Stimulated activated CD8-positive, alpha-beta memory T cell treated with anti-CD3 and anti-CD28 coated beads, Interleukin-4, amount 100 ng/mL, for 1 hour (primary cell): ENCODE measurements at places on chromosomes 2 and 18.

GRCh38 chr2:26243470-26244308, 743 bp downstream of the HADHA start:
- no peak for DNase-seq

DNA sequence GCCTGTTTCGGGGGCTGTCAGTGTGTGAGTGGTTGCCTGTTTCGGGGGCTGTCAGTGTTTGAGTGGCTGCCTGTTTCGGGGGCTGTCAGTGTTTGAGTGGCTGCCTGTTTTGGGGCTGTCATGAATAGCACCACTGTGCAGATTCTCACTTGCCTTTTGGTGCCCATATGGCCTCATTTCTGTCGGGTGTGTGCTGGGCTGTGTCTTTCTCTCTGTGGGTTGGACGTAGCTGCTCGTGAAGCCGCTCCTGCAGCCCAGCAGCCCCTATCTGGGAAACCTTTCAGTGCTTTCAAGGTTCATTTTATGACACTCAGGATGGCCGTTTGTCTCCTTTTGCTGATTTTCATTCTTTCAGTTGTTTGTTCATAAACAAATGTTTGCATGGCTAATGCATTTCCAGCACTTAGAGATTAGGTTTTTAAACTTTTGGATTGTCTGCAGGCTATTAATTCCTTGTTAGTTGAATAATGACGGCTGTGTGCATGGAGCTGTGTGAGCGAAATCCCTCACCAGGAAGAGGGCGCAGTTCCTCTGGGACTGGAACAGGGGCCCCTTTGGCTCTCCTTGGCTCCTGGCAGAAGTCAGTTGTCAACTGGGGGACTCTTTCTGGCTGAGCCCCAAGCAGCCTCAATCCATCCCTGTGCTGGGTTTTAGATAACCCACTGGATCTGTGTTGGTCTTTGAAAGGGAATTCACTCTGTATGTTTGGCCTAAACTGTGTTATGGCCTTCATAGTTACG, 10.8 kb downstream of the AGAP1 start:
- no peak for DNase-seq

DNA sequence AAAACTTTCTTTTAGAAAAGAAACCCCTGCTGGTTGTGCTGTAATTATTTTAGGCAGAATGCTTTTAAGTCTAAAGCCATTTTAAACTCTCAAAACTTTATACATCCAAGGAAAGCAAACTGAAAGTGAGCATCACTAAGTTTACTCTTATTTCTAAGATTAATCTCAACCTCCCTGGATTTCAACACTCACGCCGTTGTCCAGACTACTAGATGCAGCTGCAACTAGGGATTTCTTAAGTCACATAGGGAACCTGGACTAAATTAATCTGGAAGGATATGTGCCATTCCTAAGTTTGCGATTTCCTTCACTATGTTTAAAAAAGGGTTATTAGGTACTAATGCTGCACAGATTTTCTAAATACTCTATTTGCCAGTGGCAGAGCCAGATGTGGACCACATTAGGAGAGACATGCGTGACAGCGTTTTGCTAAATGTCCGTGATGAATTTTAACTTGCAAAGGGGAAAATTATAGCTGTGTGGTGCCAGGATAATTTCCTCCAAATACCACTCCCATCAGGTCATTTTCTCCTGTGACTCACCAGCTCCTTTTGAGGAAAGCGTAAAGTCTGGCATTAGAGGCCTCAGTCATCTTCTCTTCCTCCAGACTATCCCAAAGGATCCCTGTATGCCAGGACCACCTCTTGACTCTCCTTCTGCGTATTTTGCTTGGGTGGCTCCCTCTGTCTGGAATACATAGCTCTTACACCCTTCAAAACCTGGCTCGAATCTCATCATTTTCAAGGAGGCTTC, 143.7 kb downstream of the ATL2 start:
- no peak for DNase-seq

- no peak for DNase-seq
Observed at GRCh38 chr2:110101280-110101844, 14.3 kb downstream of the MALL start.

GRCh38 chr2:3631851-3632659, 25.9 kb upstream of the ALLC start:
- DNase-seq, result no peak

GRCh38 chr2:9755638-9756037, 87.6 kb upstream of the TAF1B start:
- no peak for DNase-seq

DNA sequence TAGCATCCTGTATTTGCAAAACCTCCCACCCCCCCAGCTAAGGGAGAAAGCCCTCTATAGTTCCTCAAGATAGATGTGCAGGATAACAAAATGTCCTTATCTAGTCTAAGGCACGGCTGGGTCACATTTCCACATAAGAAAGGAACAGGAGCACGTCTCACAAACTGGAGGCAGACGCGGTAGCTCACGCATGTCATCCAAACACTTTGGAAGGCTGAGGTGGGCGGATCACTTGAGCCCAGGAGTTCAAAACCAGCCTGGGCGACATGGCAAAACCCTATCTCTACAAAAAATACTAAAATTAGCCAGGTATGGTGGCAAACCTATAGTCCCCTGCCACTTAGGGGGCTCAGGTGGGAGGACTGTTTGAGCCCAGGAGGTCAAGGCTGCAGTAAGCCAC, 9.3 kb downstream of the SF3B1 start:
- DNase-seq, result no peak

DNA sequence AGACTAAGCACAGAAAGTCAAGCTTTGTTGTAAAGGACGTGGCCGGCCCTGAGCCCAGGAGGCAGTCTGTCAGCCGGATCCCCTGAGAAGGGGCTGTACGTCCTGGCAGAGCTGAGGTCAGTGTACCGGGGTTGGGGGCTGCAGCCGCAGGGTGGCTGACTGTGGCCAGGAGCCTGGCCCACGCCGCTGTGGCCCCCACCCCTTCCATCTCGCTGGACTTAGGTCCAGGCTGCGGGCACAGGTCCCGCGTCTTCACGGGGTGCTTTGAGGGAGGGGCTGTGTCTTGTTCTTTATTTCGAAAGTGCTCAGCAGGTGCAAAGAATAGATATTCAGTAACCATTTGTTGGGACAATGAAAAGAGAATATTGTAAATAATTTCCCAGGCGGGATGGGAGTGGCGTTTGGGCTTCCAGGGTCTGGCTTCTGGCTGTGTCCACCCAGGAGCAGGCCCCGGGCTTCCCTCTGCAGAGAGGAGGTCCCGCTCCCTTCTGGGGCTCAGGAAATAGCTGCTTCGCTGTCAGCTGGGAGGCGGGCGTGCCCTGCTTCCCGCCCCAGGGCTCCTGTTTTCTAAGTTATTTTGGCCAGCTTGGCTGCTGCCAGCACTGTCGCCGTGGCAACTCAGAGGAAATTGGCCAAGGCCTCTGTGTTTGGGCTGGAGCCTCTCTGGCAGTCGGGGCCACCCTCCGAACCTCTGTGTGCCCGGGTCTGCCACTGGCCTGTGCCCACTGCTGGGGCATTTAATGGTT, 7.4 kb downstream of the NFATC1 start:
- no peak for DNase-seq

GRCh38 chr18:75156139-75156750, 52.7 kb downstream of the PTGR3 start:
- DNase-seq, result no peak

DNA sequence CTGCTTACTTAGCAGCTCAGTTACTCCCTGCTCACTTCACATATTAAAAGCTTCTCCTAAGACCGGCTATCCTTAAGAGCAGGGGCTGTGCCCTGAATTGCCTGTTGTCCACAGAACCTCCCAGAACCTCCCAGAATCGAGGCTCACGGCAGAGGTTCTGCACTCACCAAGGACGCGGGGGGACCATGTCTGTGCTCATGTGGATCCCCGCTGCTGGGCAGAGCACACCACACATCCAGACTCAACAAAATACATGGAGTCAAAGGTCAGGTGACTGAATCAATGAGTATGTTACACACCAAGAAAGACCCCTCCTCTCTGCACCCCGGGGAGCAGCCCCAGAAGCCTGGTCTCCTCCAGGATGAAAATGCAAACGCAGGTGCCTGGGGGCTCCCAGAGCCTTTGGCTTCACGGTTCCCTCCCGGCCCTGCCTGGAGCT, 149.0 kb downstream of the MBP start:
- no peak for DNase-seq

DNA sequence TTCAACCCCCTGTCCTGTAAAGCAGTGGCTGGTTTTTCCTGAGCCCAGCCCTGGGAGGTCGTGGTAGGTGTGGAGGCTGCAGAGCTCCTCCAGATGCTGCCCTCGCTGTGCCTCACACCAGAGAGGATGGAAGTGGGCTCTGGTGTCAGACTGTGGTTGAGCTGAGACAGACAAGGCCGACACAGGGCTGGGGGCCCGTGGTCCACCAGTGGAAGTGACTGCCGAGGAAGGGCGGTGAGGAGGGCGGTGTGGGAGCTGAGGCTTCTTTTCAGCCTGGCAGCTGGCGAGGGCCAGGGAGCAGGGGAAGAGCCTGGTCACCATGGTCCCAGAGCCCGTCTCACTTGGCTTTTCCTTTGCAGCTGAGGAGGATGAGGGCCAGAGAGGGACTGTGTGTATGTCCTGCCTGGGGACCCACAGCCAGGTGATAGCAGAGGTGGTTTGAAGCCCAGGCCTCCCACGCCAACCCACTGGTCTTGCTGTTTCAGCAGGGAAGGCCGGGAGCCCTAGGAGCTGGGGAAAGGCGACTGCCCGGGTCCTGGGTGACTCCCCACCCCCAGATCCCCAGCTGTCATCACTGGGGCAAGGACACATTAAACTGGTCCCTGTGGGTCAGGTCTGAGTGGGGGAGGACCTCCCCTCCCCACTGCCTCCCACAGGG, 8.5 kb downstream of the SFTPB start:
- no peak for DNase-seq

DNA sequence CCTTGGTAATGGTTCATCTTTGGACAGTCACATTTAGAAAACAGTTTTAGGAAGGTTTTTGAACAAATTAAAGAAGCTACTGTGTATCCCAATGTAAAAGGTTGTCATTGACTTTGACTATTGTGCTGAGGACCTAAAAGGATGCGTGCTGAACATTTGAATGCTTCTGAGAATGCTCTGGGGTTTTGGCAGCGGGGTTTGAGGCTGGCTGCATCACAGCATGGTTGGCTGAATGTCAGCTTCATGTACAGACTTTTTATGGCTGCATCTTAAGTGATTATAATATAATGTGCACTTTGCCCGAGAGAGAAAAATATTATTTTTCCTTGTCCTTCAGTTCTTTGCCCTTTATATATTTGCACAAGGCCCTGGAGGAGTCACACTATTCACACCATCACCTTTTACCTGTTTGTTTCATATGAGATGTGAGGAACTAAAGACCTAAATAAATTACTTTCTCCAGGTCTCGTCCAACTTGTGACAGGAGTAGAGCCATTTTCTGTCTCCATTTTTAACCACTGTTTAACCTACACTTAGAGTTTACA, 125.9 kb downstream of the CCDC85A start:
- no peak for DNase-seq

DNA sequence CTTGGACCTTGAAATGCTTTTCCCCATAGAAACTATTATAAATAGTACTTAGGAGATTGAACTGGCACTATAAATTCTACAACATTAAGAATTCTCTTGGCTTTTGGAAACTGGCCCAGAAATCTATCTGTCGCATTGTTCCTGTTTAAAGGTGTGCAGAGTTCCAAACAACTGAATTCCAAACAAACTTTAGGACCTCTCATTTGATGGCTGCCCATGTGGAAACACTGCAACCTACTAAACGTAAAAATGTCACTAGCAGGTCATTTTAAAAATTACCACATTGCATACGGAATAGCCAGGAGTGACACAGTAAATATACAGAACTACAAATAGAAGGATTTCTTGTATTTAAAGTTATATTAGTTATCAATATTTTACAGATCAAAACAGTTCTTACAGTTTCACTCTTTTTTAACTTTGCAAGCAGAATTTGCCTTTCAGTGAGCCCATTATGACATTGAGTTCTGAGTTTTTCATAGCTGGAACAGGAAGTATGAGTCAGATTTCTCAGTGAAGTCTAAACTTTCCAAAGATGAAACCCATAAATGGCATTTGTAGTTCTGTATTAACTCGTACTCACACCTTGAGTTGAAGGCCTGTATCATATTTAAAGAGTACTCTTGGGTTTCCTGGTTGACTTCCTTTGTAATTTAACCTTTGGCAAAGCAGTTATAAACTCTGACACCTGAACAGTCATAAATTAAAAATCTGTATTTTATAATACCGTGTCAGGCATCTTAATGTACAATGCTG, 142.3 kb upstream of the BOD1L2 start:
- DNase-seq, result no peak

DNA sequence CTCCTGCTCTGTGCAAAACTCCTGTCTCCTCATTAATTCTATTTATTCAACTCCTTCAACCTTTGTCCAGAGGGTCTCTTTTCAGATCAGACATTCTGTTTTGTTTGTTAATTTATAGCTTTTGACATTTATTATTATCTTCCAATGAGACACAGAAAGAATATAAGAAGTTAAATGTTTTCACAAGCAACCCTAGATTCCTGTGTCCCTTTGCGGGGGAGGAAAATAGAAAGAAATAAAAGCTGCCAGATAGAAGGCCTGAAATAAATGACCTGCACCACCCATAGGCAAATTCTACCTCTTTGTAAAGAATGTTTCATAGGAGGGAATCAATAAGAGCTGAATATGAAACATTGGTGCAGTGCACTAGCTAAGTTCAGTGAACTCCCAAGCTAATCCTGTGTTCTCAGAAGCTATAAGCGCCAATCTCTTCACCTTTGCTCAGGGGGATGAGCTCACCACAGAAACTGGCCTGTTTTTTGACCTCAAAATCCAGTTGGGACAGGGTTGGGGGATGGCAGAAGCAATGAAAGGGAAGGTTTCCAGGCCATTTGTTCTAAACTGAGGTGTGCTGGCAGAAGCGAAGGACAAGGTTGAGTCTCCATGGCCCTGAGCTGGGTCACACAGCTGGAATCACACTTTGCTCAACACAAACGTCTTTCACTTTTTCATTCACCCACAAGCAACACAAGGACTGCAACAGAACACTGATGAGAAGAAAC, 258.6 kb downstream of the NRXN1 start:
- no peak for DNase-seq

DNA sequence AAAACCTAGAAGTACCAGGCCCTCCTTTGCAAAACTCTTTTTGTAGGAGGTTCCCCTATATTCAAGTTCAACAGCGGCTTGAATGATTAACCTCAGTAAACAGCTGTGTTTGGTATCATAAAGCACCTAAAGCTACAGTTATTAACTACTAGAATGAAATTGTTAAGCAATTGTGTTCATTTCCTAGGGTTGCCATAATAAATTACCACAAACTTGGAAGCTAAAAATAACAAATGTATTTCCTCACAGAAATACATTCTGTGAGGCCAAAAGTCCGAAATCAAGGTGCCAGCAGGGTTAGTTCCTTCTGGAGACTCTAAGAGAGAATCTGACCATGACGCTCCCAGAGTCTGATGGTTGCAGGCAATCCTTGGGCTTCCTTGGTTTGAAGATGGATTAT, 202.1 kb upstream of the ACVR2A start:
- no peak for DNase-seq
